ENCODE measurements at places on chromosomes 4 and X.
A peak's percentile ranks its signal among the peaks of the same experiment; 100 is the strongest.

- DNase-seq = no peak
Observed at GRCh38 chr4:57156242-57156990, 46.2 kb upstream of the IGFBP7 start.

DNA sequence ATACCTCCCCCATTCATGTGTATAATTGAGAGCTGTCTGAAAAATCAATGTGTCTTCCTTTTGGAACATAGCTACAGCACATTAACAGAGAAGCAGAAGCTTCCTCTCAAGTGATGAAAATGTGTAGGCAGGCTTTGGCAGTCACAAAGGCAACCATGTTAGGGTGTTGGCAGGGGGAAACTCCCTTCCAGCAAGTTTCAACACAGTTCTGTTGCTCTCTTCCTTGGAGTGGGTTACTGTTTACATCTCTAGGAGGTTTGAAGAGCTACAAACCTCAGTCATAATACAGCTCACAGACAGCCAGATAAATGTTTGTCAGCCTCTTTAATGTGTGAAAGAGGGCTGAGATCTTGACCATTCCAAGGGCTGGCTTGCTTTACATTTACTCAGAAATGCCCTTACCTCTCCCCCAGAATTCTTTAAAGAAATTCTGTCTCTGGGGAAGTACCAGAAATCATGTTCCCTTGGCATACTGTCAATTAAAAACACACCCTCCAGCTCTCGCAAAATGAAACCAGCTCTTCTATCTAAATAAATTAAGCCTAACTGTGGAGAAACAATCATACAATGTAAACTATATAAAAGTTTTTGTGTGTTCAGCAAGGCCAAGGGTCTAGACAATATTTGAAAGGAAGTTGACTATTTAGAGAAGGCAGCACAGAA, 18.9 kb downstream of the ZBTB33 start:
- DNase-seq = peak; percentile 26

DNA sequence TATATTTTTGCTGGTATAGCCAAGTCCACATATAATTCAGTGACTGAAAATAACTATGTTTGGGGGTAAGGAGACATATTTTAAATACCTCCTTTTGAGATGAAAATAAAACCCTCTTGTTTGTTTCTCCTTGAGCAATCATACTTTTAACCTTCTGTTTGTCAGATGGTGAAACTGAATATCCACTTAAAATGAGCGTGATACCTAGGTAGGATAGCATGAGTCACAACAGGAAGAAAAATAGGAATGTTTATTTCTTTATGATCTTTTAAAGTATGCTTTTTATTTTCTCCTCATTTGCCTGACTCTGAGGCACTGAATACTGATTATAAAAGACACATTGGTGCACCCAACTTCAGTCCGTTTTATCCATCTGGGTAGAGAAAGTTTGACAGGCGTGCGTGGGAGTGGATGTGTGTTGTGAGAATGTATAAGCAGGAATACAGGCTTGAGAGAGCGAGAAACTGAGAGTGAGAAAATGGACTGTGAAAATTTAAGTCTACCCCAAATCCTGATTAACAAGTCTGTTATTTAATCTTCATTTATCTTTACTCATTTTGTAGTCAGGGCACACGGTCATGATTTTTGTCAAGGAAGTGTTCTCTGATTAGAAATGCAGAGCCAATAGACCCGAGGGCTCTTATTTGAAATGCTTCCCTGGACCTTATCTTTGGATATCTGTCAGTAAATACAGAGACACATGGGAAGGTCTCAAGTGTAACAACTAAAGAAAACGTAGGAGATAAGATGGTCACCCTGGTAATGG, 62.1 kb upstream of the ANTXR2 start:
- no peak for DNase-seq

DNA sequence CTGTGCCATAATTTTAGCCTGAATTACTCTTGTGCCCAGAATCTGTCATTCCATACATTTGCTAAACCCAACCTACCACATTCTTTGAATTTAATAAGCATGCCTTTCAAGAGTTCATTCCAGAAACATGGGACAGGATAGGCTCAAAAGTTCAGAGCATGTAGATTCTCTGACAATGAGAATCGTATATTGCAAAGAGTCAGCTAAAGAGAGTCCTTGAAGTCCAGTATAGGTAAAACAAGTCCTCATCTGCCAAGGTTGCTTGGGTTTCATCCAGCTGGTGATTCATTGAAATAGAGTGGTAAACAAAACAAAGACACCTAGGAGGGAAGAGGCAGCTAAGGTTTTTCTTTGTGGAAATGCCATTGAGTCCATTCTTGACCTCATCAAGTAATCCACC, 249.3 kb upstream of the DIPK2B start:
- DNase-seq = no peak

DNA sequence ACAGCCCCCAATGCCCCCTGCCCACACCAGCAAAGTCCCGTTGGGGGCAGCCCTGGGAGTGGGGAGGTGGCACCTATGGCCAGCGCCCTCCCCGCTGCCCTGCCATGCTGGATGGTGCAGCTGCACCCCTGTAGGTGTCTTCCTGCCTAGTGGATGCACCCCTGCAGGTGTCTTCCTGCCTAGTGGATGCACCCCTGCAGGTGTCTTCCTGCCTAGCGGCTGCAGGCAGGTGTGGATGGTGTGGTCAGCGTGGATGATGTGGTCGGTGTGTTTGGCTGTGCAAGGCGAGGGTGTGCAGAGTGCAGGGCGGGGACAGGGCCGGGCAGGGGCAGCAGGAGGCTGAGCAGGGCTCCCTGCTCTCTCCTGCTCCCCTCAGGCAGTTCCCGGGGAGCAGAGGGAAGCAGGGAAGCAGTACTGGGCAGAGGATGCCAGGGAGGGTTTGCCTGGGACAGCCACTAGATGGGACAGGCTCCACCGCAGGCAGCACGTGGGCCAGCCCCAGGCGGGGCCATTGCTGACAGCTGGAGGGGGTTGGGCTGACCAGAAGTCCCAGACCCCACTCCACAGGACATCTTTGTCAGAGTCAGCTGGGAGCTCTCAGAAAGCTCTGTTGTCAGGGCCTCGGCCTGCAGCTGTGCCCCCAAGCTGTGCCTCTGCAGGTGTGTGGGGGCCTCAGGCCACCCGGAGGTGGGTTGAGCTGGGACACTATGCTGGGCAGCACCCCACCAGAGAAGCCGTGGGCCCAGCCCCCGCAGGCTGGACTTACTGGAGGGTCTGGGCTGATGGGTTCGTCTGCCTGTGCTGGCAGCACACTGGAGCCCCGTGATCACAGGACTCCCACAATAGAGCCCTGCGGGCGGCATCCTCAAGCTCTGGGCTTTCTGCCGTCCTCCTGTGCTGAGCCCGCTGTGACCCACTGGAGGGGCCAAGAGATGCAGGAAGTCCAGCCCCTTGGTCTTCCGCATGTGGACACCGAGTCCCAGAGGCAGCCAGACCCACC, 23.7 kb downstream of the DOK7 start:
- DNase-seq = no peak

GRCh38 chrX:122363112-122363795, 820.8 kb upstream of the GRIA3 start:
- no peak for DNase-seq

DNA sequence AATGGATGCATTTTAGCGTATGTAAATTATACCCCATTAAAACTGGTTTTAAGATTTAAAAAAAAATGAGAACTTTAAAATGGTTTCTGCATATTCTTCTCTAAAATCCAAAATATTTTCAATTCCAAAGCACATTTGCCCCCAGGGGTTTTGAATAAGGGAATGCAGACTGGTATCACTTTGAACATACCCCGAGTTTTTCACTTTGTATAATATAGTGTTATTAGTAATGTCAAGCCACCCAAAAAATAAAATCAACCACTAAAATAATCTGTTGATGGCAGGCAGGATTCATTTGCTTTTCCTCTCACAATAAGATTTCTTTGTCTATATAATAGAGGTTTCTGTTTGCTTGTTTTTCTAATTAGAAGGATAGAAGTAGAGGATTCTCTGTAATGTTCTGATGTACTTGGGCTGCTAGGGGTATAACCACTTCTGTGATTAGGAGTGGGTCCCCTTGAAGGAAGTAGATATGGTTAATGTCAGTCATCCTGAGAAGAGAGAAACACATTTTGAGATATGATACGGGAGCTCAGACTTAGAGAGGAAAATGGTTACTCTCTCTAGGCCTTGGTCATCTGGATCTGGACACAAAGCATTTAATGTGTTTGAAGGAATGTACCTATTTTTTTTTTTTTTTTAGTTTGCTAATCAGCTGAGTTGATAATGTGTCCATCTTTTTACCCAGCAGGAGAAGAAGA, 9.3 kb upstream of the LIN54 start:
- no peak for DNase-seq

- no peak for DNase-seq
Observed at GRCh38 chr4:120877021-120877420, 45.5 kb downstream of the PRDM5 start.

DNA sequence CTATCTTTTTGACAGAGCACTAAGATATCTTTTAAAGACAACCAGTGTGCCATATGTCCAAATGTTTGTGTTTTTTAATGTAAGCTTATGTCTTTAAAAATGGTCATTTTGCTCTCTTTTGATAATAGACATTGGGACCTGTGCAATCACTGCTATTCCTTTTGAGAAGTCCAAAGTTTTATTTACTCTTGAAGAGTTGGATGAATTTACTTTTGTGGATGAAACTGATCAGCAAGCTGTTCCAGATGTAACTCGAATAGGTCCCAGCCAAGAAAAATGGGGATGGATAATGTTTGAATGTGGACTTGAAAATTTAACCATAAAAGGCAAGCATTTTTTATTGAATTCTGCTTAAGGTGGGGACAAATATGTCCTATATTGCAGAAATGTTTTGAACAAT, 97.2 kb downstream of the BLTP1 start:
- DNase-seq = no peak

- DNase-seq = no peak
Observed at GRCh38 chr4:79232540-79232939, 93.3 kb downstream of the NAA11 start.

DNA sequence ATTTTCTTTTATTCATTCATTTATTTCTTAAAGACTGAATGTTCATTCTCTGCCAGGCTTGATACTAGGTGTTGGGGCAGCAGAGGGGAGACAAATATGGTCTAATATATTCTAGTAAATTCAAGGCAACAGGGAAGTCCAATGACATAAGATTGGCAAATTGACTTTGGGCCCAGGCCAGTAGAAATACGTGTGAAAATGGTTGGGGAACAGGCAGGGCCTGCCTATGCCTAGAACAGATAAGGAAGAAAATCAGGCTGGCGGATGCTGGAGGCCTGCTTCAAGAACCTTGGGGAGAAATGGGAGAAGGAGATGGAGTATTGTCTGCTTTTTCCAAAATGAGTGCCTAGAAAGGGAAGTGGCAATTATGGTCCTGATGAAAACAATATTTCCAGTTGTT, 108.6 kb downstream of the RTL5 start:
- DNase-seq = no peak

- DNase-seq = no peak
Observed at GRCh38 chr4:107283587-107284559, 247.8 kb upstream of the DKK2 start.

- DNase-seq = no peak
Observed at GRCh38 chr4:39179681-39180080, 2.6 kb upstream of the WDR19 start.

- no peak for DNase-seq
Observed at GRCh38 chr4:118939169-118939783, 50.6 kb downstream of the SYNPO2 start.

DNA sequence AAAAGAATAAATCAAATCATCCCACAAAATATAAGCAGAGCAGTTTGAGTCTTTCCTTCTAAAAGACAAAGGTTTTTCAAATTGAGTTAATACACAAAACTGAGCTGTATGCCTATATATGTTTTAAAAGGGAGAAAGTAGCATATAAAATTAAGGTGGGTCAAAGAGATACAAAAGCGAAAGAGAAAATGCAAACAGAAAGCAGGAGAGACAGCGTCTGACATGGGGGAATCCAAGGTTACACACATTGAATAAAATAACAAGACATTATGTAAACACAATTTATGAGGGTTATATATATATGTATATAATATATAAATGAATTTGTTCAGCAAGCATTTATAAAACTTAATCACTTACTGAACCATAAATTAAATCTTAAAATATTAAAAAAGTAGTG, 276.1 kb upstream of the LCORL start:
- no peak for DNase-seq

DNA sequence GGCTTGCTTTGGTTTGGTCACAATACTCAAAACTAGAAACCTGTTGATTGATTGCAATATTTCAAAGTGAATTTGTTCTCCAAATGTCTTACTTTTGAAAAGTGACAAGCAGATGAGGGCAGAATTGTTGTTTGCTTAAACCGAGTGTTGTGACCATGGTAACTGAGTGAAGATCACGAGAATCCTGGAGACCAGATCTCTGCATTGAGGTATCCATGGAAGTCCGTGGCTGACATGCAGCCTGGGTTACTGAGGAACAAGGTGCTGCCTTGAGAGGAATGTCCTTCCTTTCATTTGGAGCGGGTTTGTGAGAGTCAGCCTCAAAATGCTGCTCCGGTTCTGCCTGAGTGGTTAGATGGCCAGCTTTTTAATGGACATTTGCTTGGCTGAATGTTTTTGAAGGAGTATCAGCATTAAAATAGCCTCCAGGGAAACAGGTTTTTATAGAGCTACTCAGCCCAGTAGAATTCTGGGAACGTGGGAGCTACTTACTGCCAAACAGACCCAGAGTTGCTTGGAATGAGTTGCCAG, 31.3 kb downstream of the NYX start:
- peak; percentile 10 for DNase-seq

- peak; percentile 61 for DNase-seq
Observed at GRCh38 chrX:150478496-150479492, 89.6 kb upstream of the MTM1 start.

DNA sequence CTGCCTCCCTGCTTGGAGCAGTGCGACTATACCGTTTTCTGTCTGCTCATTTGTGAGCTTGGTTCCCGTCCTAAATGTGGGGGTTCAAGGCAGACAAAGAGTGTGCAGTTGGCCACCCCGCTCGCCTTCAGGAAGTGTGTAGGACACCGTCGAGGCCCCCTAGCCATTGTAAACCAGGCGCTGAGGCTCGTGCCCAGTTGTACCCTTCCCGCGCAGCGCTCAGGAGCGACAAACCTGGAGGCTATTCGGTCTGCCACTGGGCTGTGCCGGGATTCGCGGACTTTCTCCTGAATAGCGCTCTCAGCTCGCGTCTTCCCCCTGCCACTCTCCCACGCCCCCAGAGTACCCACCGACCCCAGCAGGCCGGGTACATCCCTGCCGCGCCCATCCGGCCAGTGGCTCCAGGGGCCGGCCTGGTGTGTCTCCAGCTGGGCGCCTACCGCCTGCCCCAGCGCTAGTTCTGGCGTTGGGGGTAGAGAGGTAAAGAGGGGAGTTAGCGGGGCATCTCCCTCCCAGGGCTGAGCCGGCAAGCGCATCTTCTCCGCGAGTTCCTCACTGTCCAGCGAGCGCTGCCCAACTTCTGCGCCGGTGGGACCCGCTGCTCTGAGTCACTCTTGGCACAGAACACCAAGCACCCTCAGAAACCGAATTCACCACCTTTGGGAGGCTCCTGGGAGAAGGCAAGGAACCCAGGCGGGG, 880 bp upstream of the LONRF3 start:
- no peak for DNase-seq

GRCh38 chr4:142211444-142211843, 575.1 kb downstream of the IL15 start:
- DNase-seq = no peak

- DNase-seq = no peak
Observed at GRCh38 chr4:66328803-66329574, 658.7 kb upstream of the EPHA5 start.

- DNase-seq = no peak
Observed at GRCh38 chr4:179671609-179672008, 2229.4 kb upstream of the AGA start.

GRCh38 chrX:77342004-77342403, 105.2 kb upstream of the FGF16 start:
- DNase-seq = no peak

All from activated CD4-positive, alpha-beta memory T cell treated with anti-CD3 and anti-CD28 coated beads for 36 hours (primary cell).